Chondrocyte (in vitro differentiated cells): ENCODE measurements at places on chromosomes 7 and 10.

DNA sequence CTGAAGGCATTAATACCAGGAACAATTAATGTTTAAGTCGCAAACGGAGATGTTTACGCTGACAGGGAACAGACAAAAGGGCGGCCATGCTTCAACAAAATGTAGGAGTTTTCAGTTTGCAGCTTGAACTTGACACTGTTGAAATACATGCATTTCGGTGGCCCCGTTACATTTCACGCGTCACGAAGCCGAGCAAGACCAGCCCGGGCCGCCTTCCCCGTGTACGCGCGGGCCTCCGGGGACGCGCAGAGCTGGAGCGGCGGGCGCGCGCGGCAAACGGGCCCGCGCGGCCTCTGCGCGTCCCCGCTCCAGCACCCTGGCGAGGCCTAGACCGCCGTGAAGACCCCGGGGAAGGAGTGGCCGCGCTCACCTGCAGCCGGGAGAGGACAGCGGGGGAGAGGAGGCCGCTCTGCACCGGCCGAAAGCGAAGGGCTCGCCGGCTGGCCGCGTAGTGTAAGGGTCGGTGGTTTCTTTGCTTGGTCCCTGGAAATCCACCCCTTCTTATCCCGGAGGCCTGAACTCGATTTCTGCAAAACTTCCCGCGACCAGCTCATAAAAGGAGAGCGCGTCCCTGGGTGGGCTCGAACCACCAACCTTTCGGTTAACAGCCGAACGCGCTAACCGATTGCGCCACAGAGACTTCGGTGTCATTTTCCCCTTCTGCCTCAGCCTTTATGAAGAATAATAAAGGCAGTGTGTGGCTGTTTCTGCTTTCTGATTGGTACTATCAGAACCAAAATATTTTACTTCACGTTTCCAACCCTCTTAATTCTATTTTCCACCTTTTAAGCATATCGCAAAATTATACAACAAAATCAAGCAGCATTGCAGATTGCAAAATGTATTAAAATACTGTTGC is 11.4 kb upstream of the EBLN1 start:
- H3K4me1 ChIP-seq = peaks cover 14% of the 10 kb centered on the region
- H3K27ac ChIP-seq = peak overlapping the region; percentile 62
- H3K27me3 ChIP-seq = no peaks in the 10 kb centered on the region
- H3K36me3 ChIP-seq = no peaks in the 10 kb centered on the region
- DNase-seq = peak; percentile 95

GRCh38 chr10:20893297-20893696 is 3.8 kb downstream of the NEBL start:
- no peaks in the 10 kb centered on the region for H3K36me3 ChIP-seq
- peaks cover 6% of the 10 kb centered on the region for H3K27me3 ChIP-seq
- H3K27ac ChIP-seq = no peak overlapping the region
- H3K4me1 ChIP-seq = peaks cover 14% of the 10 kb centered on the region
- H3K4me3 ChIP-seq = no peak overlapping the region
- DNase-seq = no peak

- H3K36me3 ChIP-seq = no peaks in the 10 kb centered on the region
- no peak overlapping the region for H3K27ac ChIP-seq
- H3K4me1 ChIP-seq = peaks cover 27% of the 10 kb centered on the region
- H3K4me3 ChIP-seq = no peak overlapping the region
- H3K27me3 ChIP-seq = no peaks in the 10 kb centered on the region
- DNase-seq = no peak
Observed at GRCh38 chr7:54814401-54814800, 55.4 kb upstream of the SEC61G start.

DNA sequence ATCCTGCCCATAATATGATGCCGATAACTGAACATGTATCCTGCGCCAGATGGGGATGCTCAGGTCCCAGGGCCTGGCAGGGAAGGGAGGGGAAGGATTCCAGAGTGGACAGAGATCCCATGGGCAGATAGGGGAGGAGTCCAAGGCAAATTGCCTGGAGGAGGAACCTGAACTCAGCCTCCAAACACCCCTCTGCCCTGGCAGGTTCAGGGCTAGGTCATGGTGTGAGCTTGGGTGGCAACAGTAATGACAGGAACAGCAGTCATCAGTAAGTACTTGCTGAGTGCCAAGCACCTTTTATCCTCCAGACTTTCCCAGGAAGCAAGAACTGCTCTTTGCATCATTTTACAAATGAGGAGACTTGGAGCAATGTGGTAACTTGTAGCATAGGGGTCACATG is 3.8 kb upstream of the PALD1 start:
- no peaks in the 10 kb centered on the region for H3K36me3 ChIP-seq
- no peak overlapping the region for H3K4me3 ChIP-seq
- H3K4me1 ChIP-seq = peaks cover 10% of the 10 kb centered on the region
- no peak for DNase-seq

DNA sequence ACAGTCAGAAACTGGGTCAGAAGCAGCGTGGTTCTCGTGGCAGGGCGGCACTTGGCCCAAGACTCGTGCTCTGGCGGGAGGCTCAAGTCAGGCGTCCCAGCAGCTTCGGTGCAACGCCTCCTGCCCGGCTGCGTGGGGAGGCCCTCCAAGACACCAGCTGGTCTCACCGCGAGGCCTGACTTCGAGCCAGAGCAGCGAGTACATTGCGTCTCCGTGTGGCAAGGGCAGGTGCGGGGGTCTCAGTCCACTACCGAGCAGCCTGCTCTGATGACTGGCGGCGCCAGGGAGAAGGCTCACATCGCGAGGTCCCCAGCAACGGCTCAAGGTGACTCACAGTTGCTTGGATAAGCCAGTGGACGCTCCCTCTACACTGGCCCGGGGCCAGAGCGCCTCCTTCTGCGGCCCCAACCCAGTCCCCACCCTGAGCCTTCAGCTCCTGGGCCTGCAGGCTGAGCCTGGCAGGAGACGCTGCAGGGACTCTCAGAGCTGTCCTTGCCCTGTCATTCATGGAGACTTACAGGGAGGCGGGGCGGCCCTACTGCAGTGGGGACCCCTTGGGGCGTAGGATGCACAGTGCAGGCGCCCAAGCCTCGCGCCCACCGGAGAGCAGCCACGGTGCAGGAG is 41.9 kb upstream of the PRKAR1B start:
- no peak for DNase-seq
- peaks cover 20% of the 10 kb centered on the region for H3K4me1 ChIP-seq
- no peak overlapping the region for H3K4me3 ChIP-seq
- no peaks in the 10 kb centered on the region for H3K27me3 ChIP-seq

GRCh38 chr7:140403878-140404564 is at the start of gene RAB19:
Gene RAB19 (plus strand): TSS chr7:140404058. CDS start chr7:140407647, 3,589 bp downstream.
- peaks cover 12% of the 10 kb centered on the region for H3K4me1 ChIP-seq
- H3K36me3 ChIP-seq = no peaks in the 10 kb centered on the region
- peak within 1 kb of the TSS; percentile 7 for H3K27ac ChIP-seq
- DNase-seq = peak; percentile 52
- H3K27me3 ChIP-seq = peaks cover 16% of the 10 kb centered on the region

- H3K27me3 ChIP-seq = no peaks in the 10 kb centered on the region
- H3K4me1 ChIP-seq = peaks cover 12% of the 10 kb centered on the region
- no peaks in the 10 kb centered on the region for H3K36me3 ChIP-seq
Observed at GRCh38 chr7:22452142-22452959, 47.6 kb downstream of the STEAP1B start.
